ENCODE measurements at places on chromosomes 1 and 21.

GRCh38 chr1:18886003-18886335 is 16.4 kb downstream of the ALDH4A1 start:
- DNase-seq: no peak

GRCh38 chr1:239537795-239538194 is 151.4 kb downstream of the CHRM3 start:
- DNase-seq: no peak

DNA sequence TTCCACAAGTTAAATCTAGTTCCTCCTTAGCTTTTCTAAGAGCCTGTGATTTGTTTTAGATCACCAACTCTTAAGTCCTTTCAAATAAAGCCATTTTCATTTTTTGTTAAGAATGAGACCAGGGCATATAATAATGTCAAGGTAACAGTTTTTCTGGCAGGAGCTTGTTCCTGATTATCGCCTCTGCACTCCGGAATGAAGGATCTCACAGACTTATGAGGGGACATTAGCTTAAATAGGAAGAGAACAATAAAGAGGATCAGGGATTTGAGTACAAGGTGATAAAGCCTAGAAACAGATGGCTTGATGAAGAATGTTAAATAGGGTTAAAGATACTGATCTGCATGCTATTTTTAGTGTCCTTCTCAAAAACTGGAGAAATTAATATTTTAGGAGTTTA is 13.6 kb upstream of the OTUD7B start:
- DNase-seq: no peak

- no peak for DNase-seq
Observed at GRCh38 chr1:235278915-235279292, 49.1 kb downstream of the ARID4B start.

- DNase-seq: no peak
Observed at GRCh38 chr1:28123461-28123961, 35.1 kb upstream of the EYA3 start.

DNA sequence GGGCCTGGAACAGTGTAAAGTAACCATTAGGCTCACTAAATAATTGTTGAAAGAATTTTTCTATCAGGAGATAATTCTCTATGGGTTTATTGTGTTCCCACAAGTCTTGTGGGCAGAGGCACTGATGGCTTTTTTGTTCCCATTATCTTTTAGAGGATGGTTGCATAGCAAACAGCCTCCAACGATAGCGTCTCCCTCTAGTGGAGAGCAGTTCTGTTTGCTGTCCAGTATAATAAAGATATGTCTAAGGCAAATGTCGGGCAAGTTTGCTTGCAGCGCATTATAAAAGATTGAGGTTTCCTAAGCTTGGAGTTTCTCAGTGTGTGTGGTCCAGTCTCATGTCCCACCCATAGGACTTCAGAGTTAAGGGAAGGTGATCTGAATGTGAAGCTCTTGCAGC is 1.3 kb upstream of the SLC6A17 start:
- DNase-seq: peak; percentile 31

- DNase-seq: peak; percentile 73
Observed at GRCh38 chr1:119870917-119871596, 25.3 kb downstream of the ADAM30 start.

DNA sequence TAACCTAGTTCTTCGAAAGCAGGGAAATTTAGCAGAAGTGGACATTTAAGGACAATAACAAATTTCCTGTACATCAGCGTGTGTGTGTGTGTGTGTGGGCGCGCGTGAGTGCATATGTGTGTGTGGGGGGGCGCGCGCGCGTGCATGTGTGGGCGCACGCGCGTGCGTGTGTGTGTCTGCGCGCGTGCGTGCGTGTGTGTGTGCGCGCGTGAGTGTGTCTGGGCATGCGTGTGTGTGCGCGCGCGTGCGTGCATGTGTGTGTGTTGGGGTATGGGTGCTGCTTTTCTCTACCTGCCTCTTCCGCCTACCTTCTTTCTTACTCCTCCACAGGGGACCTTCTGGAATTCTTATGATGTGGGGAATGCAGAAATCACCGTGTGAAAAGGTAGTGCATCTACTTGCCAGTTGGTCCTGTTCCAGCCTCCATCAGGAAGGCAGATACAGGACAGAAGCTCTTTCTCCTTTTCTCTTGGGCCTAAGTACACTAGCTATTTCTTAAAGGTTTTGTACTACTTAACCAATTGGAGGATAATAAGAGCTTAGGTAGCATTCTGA is 165.4 kb upstream of the KCNK2 start:
- no peak for DNase-seq

GRCh38 chr1:220219136-220219442 is 53.2 kb downstream of the RAB3GAP2 start:
- no peak for DNase-seq

DNA sequence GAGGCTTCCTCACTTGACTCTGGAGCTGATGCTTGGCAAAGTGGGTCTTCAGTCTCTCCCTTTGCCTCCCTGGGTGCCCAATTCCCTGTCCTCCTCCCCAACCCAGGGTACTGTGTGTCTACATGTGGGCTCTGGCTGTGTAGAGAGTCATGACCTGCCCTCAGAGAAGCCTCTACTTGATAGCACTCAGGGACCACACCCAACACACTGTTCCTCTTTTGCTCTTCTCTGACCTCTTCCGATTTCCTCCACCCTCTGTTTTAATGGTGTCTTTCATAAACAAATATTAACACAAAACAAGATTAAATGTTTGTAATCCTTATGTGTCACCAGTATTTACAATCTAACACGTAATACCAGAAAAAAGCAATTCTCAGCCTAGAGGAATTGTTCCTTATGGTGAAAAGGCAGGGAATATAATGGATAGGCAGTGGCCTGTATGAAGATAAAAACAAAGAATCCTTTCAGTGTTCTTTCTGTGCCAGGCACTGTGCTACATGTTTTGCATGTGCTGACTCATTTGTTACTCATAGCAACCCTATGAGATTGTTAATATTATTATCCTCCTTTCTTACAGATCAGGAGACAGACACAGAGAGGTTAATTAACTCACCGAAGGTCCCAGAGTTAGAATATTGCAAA is 58.2 kb downstream of the HSD3B1 start:
- no peak for DNase-seq

- no peak for DNase-seq
Observed at GRCh38 chr1:167520711-167521206, 2.4 kb upstream of the CD247 start.

DNA sequence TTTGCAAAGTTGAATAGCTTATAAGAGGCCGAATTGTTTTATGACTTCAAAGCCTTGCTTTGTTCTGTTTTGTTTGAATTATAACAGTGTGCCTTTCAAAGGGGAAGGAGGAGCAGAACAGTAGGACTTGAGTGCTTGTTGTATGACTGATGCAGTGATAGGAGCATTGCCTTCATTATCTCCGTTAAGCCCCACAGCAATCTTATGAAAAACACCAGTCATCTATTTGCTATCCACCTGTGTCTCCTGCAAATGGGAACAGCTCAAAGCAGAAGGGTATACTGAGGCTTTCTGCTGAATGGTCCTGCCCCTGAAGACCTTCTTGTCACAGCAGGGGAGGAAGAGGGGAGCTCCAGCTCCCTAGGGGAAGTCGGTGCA is 127.5 kb downstream of the RNF220 start:
- no peak for DNase-seq

DNA sequence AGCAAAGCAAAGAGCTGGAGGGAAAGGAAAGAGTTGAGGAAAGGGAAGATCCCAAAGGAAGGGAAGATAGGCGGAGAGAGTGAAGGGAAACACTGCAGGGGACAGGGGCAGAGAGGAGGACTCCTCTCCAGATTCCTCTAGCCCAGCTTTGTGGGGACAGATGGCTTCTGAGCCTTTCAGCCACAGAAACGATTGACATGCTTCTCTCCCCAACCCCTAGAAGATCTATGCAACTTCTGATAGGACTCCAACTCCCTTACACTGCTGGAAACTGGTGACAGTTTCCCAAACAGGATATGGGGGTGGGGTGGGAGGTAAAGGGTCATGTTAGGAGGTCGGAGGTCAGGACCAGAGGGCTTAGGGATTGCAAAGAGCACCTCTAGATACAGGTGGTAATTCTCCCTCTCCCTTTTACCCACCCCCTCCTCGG is 6.5 kb downstream of the MEX3A start:
- no peak for DNase-seq

DNA sequence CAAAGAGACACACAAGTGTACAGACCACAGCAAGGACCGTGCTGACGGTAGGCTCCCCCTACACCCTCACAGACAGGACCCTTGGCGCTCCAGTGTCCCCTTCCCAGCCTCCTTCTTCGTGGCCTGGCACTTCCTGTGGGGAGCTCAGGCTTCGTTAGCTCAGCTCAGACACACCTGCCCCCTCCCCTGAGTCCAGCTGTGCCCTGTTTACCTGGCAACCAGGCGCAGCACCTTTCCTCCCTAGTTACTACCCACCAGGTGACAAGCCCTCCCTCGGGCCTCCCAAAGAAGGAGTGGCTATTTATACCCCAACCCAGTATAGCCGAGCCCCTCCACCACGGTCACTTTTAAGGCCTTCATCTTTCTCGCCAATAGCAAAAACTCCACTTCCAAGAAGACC is 4.7 kb downstream of the CELF3 start:
- DNase-seq: peak; percentile 32

GRCh38 chr1:6130036-6130435 is 50.1 kb downstream of the CHD5 start:
- no peak for DNase-seq

GRCh38 chr1:154547105-154547732 is 11.2 kb downstream of the UBE2Q1 start:
- DNase-seq: no peak

- DNase-seq: no peak
Observed at GRCh38 chr1:4005431-4005830, 105.4 kb upstream of the C1orf174 start.

DNA sequence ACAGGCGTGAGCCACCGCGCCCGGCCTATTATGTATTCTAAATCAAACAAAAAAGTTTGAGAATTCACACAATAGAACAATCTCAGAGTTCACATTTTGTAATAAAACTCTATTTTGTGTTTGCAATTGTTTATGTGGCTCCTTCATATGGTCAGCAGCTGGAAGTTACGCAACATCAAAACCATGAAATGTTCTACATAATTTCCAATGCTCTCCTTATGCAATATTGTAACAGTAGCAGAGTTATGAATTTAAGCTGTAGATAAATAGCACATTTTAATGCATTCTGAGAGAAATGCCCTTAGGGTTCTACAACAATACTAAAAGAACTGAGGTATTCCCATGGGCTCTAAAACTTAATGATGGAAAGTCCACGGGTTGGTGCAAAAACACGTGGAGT is 62.3 kb upstream of the COL11A1 start:
- DNase-seq: no peak

GRCh38 chr1:167617153-167618147 is 12.6 kb upstream of the RCSD1 start:
- DNase-seq: peak; percentile 76

- DNase-seq: no peak
Observed at GRCh38 chr1:116966791-116967190, 34.8 kb upstream of the CD101 start.

DNA sequence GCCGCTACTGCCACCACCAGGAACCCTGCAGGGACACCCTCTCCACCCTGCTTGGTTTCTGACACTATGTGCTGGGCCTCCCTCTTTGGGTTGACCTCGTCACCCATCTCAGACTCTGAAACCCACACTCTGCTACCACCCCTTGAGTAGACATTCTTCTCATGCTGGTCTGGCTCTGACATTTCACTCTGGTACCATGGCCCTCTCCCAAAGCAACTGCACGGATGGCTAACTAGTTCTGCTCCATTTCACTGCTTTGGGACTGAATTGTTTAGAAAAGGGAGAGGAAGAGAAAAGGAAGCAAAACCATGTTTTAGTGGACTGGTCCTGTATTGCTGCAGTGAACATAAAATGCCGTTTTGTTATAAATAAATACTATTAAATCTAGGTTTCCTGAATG is 137.8 kb downstream of the KCNK2 start:
- DNase-seq: no peak

- DNase-seq: peak; percentile 30
Observed at GRCh38 chr1:53811414-53811851, 26.7 kb downstream of the NDC1 start.

GRCh38 chr21:17742181-17742580 is 77.0 kb downstream of the C21orf91 start:
- DNase-seq: no peak

All from RPMI8226 (cell line).